HEK293T (cell line): ENCODE measurements at places on chromosomes 11 and 22.

- no peak for DNase-seq
Measured at GRCh38 chr11:73198677-73199076, 19.4 kb upstream of the P2RY2 start.

GRCh38 chr11:71252770-71253730 is 673 bp upstream of the SHANK2 start:
- peak; percentile 27 for DNase-seq

- peak; percentile 71 for DNase-seq
Measured at GRCh38 chr11:112797648-112798293, 163.4 kb upstream of the NCAM1 start.

DNA sequence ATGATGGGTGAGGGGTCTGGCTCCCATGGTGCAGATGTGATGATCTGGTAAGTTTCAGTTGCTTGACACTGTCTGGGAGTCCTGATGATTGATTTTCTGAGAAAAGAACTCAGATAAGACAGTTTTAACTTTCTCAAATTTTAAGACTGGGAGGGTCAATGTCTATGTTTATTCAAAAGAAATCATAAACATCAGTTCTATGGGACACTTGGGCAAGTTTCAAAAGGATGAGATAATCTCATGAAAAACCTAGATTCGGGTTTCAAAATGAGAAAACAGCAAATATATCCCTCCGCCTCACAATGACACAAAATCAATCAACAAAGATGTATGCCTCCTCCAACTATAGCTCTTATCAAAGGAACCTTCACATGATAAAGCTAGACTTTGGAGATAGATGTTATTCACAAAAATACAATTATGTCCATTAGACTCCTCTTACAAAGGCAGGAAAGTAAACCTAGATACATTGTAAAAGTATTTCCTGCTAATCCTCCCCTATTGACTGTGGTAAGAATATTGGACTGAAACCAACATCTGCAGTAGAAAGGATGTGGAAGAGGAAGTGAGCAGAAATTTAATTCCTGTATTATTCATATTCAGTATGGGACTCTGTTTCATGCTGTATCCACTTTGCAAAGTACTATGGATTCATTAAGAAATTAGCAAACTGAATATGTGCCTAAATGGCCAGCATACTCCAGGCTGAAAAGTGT is 21.6 kb downstream of the SVIP start:
- no peak for DNase-seq

DNA sequence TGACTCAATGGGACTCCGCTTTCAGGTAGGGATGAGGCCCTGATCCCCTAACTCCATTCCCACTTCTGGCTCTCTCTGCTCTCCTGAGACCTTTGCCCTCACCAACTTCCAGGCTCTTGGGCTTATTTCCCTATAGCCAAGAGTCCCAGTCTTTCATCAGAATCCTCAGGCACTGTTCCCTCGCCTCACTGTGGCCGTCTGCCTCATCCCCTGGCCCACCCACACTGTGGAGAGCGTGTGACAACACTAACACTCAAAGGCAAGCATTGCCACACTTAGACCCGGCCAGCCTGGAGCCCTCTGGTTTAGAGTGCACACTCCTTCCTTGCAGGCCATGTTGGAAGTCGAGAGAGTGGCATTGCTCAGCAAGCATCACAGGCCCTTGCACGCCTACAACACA is 27.0 kb downstream of the SERPINH1 start:
- DNase-seq, result no peak

DNA sequence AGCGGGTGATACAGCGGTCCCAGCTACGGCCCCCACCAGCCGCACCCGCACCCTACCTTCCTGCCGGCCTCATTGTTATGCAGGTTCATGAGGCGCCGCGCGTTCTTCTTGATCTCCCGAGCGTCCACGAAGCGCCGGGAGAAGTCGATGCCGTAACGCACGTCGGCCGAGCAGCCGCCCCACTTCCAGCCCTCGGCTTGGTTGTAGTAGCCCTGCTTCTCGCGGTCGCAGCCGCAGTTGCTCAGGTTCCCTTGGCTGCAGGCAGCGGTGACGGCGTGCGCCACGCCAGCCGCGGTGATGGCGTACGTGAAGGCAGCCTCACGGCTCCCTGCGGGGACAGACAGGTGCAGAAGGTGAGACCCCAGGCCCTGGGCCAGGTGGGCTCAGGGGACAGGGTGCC is 45.9 kb downstream of the WNT7B start:
- DNase-seq, result no peak

GRCh38 chr11:5203366-5203765 is 2.9 kb upstream of the OR51V1 start:
- DNase-seq, result no peak

DNA sequence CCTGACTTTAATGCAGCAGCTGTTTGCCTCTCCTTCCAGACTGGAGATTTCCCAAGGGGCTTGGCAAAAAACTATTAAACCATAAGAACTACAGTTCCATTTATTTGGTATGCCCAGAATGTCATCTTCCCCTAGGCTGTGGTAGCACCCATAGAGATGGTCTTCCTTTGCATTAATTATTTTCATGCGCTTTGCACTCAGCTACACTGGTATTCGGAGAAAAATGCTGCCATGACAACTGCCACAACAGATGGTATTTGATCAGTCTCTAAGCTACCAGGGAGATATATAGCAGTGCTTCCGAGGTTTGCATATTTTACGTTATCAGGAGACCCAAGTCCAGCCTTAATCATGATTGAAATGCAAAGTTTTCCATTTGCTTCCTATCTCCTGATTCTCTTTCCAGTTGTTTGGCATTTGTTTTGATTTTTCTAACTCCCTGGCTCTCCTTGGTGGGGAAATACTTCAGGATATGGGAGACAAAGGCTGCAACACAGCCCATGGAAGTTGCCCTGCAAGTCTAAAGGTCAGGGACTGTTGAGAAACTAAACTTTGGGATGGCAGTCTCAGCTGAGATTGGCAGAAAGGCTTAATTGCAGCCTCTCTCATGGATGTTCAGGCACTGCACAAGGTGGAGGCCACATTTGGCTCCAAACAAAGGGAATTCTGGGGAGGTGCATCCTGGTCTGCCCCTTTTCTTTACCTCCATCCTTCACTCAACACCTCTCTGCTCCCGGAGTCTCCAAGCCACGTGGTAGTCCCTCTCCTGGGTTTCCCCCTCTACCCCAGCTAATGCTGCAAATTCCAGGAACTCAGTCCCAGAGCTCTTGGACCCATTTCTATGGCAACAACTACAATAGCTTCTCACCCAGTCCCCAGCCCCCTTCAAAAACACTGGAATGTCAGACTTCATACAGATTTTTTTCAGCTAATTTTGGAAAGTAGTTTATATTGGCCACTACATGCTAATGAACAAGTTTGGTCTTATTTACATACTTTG is 151.8 kb downstream of the NAV2 start:
- no peak for DNase-seq

- DNase-seq, result no peak
Measured at GRCh38 chr22:35521358-35522224, 19.0 kb upstream of the RASD2 start.

DNA sequence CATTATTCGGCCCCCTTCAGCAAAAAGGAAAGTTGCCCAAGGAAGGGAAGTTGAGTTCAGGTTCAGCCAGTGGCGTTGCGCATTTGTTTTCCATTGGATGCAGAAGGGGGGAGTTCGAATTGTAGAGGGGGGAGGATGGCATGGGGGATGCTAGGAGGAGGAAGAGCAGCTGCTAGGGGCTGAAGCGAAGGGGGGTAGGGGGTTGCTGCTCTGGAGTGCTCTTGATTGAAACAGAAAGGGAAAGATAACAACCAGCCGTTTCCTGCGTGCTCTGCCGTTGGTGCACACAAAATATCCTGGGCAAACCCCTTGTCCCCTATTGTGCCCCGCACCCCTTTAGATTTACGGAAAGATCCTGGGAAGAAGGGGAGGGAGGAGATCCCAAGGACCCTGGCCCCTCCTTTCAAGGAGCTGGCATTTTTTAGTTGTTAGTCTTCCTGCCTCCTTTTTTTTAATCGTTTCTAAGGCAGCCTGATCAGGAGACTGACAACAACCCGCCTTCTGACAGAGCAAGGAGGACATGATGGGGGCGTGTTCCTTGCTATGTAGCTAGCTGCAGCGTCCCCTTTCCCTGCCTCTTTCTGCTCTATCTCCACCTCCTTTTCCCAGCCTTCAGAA is 2.1 kb downstream of the KMT2A start:
- DNase-seq, result peak; percentile 54

- peak; percentile 74 for DNase-seq
Measured at GRCh38 chr11:86571273-86571948, 101.0 kb downstream of the ME3 start.

GRCh38 chr22:17910561-17911311 is 113.6 kb downstream of the MICAL3 start:
- DNase-seq, result peak; percentile 61

- no peak for DNase-seq
Measured at GRCh38 chr22:24445481-24446259, 18.3 kb downstream of the ADORA2A start.

GRCh38 chr11:32131321-32131720 is 40.4 kb downstream of the RCN1 start:
- DNase-seq, result no peak

DNA sequence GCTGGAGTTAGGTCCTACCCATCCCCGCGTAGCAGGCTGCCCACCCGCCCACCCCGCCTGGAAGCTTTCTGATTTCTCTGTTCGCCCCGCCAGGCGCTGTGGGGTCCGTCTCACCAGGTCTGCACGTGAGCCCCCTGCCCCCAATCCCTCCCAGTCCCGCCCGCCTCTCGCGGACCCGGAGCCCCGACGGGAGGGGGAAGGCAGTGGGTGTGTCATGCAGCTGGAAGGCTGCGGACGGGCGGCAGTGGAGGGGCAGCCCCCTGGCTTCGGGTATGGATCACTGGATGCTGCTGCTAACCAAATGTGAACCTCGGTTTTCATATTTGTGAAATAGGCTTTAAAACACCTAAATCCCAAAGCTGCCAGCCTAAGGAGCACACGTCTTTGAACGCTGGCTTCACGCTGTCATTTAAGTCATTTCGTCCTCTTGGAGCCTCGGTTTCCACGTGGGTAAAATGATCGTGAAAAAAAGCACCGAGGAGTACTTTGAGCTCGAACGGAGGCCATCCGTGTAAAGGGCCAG is 568 bp upstream of the BIK start:
- DNase-seq, result no peak

GRCh38 chr11:19906126-19906525 is 193.5 kb downstream of the NAV2 start:
- no peak for DNase-seq

GRCh38 chr11:76293189-76293631 is 86.9 kb upstream of the WNT11 start:
- no peak for DNase-seq

DNA sequence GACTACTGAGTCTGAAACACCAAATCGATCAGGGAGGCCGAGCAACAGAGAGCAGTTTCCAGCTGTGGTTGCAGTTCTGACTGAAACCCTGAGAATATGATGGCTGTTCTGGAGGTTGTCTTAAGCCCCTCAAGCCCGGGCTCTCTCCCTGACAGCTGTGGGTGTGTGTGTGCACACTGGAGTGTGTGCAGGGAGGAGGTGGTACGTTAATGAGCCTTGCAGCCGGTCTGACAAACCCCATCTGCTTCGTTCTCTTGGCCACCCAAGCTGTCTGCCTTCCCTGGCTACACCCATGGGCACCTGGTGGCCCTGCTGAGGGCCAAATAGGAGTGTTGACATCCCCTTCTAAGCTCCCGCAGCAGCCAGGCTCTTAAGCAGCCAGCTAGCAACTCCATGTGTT is 189.8 kb downstream of the KIRREL3 start:
- DNase-seq, result no peak

DNA sequence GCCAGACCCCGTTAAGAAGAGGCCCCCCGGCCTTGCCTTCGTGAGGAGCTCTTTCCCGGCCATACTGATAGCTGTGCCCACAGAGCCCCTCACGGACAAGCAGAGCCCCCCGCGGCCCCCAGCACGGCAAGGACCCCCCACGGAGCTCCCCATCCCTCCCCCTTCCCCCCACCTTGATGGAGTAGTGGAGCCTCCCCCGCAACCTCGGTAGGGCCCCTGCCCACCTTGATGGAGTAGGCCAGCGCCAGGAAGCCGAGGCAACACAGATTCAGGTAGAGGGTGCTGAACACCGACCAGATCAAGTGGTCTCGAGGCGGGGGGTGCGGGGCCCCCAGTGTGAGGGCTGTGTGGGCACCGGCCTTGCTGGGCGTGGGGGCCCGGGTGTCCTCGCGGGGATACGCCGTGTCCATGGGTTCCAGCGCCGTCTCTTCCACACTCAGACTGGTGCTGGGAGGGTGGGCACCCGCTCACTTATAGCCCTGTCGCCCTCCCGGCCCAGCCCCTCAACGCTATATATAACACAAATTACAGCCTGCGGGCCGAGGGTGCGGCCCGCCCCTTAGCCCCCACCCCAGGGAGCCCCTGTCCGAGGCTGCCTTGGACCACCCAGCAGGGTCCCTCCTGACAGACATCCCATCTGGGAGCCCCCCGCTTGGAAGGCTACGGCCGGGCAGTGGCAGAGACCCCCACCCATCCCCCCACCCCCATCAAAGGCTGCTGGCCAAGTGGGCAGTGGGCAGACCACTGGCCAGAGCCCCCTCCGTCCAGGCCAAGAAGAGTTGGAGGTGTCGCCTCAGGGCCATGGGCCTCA is at the start of gene IFITM5:
IFITM5 (minus strand) TSS at position 446 of the 811 bp plus-strand sequence; CDS start at position 410, 36 bp downstream.
- DNase-seq, result no peak

DNA sequence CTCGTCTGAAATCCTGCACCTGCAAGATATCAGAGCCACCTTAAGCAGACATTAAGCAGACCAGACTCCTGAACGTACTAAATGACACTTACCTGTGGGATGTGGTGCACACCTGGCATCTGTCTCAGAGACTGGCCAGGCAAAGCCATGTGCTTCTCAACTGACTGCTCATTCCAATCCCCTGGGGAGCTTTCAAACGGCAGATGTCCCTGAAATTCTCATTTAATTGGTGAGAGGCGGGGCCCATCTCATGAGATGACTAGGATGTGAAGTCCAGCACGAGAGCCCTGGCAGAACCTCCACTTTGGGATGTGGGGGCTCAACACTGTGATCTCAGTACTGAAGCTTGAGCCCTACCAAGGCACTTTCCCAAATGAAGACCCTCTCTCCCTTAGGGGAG is 84.9 kb upstream of the HMGXB4 start:
- DNase-seq, result no peak

GRCh38 chr11:95256321-95256779 is 25.3 kb upstream of the SESN3 start:
- no peak for DNase-seq

- DNase-seq, result no peak
Measured at GRCh38 chr22:49450498-49450897, 377.2 kb downstream of the BRD1 start.

DNA sequence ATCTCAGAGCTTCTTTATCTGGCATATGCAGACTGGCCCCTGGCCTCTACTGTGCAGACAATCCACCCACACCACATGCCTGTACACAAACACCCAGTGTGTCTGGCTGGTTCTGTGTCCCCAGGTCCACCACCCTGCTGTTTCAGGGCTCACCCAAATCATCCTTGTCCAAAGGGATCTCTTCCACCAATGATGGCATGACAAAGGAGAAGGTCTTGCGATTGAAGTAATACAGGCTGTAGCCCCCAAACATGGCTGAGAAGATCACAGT is 1.7 kb downstream of the SLC37A4 start:
- no peak for DNase-seq

GRCh38 chr11:69291459-69292110 is 2.4 kb upstream of the MYEOV start:
- no peak for DNase-seq

- peak; percentile 50 for DNase-seq
Measured at GRCh38 chr11:68460741-68461574, at the start of gene PPP6R3. Gene PPP6R3 (plus strand): TSS chr11:68460752. CDS start chr11:68537665, 76,913 bp downstream.

- no peak for DNase-seq
Measured at GRCh38 chr11:64095273-64095817, 59.6 kb downstream of the FLRT1 start.
